Stimulated activated CD8-positive, alpha-beta memory T cell treated with anti-CD3 and anti-CD28 coated beads, Interleukin-4, amount 100 ng/mL, for 1 hour (primary cell): ENCODE measurements at places on chromosomes 4 and X.

DNA sequence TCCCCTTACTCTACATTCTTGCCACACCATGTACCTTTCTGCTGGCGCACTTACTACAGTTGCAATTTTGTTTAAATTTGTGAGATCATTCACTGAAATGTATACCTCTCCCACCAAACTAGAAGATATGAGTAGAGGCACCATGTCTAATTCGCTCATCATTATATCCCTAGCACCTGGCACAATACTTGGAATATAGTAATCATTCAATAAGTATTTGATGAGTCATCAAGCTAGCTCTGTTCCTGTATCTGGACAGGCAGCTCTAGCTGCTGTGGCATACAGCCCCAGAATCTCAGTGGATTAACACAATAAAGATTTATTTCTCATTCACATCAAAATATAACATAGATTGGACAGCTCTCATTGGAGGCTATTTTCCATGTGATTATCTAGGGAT is 245.9 kb downstream of the IDS start:
- DNase-seq: no peak

DNA sequence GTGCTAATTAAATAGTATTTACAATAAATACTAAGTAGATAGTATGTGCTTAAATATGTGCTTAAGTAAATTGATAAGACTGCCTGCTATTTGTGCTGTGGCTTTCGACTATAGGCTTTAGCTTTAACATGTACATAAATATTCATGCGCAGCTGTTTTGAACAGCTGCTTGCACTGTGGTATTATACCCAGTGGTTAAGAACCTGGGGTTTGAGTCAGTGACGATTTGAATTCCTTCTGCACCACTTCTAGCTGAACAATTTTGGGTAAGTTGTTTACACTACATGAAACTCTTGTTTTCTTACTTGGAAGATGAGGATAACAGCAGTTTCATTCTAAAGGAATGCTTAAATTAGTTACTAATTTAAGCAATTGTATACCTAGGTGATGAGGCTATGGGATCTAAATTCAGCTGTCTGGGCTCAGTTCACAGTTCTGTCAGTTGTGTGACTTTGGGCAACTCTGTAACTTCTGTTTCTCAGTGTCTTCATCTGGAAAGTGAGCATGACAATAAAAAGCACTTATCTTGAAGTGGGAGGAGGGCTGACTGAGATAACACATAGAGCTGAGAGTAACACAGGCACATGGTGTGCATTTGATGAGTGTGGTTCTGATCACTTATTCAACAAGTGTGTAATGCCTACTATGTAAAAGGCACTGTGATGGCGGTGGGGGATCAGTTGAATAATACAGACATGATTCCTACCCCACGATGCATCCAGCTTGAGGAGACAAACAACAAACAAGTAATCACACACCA is 37.0 kb downstream of the HPGDS start:
- DNase-seq: no peak

GRCh38 chr4:2375427-2375826 is 43.0 kb downstream of the ZFYVE28 start:
- no peak for DNase-seq

DNA sequence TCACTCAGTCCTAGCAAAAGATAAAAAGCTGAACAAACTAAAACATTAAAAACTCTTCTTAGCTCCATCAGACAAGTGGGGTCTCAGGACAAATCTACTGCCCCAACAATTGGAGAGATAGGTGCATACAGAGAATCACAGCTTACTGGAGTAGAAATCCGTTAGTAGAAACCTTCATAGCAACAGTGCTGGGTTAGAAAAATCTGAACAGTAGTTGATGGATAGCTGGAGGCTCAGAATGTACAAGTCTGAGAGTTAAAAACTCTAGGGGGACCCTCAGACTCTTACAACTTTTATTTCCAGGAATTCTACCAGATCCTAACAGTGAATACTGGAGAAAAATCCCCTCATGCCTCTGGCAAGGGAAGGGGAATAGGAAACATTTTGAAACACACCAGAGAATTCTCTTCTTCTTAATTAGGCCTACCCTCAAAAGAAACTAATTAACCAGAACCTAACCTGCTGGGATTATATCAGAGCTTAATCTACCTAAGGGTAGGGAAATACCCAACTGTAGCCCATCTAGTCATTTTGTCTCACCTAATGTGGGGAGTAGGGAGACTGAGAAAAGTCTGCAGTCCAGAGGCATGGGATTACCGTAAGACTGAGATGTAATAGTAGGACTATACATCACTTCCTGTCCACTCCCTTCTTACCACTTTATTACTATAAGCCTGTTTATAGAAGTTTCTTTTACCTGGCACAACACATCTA is 165.0 kb upstream of the CTSO start:
- DNase-seq: no peak

DNA sequence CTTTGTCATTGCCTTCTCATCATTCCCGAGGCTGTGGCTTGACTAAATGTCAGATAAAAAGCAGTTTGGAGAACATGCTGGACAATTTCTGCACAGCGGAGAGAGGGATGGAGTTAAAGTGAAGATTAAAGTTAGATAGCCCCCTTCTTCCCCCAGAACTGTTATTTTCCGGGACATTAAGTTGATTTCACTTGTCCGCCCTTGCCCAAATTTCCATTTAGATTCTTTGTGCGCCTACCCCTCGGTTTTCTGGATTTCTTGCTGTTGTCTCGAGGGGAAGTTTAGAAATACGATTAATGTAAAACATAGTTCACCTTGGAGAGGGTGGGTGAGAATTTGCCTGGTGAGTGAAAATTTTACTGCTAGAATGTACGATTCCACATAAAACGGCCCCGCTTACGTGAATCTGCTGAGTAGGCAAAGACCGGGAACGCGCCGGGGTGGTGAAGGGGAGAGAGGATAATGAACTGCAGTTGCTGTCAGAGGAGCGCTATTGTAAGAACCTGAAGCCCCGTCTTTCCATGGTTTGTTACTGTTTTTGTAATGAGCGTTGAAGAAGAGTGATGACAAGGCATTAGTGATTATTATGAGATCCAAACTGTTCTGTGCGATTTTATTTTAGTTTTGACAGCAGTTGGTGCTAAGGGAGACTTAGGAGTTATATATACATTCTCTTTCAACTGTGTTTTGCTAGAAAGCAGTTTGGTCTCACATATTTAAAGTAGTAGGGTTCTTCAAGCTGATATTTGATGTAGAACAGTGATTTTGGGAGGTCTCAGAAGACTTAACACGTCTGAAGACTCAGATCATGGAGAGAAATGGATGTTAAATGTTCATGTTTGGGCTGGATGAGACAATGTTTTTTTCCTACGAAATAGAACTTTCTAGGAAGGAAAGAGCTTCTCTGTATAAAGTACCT is 73.0 kb downstream of the AFF1 start:
- peak; percentile 21 for DNase-seq

- no peak for DNase-seq
These were observed 3.3 kb upstream of the AWAT2 start for GRCh38 chrX:70052895-70053615.

- no peak for DNase-seq
These were observed 76.0 kb upstream of the AP1S2 start for GRCh38 chrX:15930585-15930984.

- no peak for DNase-seq
These were observed 24.3 kb downstream of the PDE5A start for GRCh38 chr4:119604266-119604665.

DNA sequence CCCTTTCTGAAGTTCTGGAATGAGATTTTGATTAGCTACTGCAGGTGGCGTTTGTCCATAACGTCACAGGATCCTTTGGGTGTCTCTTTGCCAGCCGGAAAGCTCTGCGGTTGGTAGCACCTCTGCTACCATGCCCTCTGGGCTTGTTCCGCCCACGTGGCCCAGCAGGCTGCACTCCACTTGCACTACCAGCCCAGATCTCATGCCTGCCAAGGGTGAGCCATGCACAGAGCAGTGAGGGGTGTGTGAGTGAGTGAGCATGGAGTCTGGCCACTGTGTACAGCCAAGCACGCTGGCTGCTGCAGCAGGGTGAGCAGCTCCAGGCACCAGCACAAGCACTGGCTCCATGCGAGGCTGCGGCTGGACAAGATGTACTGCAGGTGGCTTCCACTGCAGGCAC is 6.6 kb upstream of the HNRNPD start:
- DNase-seq: no peak

DNA sequence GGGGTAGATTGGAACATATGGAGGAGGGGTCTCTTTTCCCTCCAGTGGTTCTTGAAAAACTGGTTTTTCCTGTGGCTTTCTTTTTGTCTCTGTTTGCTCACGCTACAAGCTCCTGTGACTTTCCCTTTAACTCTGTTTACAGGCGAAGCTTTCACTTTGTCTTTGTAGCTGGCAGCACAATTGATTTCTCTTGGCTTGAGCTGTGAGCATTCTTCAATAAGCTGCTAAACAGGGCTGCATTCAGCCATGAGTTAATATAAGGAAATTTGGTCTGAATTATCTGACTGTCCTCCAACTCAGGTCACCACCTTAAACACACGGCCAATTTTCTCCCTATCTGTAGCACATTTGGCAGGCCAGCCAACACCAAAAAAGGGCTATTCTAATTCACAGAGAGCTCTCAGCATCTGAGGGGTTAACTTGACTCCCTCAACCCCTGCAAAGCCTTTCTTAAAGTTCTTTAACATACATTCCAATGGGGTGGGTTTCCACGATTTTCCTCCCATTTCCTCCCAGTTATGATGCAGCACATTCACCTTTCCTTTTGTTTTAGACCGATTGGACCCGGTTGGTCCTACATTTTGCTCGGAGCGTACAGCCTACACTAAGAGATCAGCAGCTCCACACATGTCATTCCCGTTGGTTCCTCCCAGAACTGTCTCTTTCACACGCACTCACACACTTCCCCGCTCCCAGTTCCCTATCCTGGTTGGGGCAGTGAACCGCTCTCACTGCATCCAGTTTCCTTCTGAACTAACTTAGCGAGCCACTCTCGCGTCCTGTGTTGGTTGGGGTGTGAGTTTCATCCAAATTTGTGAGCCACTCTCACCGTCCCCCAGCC is 45.4 kb downstream of the UGT2A3 start:
- DNase-seq: no peak

DNA sequence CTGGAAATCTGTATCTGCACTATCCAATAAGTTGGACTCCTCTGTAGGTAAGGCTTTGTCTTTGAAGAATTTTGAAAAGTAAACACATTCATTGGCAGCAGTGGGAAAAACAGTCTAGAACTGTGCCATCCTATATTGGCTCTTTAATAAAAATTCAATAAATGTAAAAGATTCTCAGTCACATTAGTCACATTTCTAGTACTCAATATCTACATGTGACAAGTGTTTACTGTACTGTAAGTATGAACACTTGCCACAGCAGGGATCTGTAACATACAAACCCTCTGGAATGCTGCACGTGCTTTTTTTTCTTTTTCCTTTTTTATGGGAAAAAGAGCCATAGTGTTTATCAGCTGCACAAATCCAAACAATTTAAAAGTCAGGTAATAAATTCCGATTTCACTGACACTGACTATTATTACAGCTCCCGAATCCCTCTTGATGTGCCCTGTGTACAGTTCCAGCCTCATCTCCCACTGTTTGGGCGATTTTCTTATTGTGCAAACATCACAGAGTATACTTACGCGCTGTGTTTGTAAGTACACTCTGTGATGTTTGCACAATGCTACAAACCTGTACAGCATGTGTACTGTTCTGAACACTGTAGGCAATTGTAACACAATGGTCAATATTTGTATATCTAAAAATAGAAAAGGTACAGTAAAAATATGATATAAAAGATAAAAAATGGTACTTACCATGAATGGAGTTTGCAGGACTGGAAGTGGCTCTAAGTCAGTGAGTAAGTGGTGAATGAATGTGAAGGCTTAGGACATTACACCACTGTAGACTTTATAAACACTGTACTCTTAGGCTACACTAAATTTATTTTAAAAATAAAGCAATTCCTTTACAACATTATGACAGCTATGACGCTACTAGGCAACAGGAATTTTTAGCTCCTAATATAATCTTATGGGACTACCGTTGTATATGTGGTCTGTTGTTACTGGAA is 8.7 kb downstream of the PYURF start:
- DNase-seq: no peak

DNA sequence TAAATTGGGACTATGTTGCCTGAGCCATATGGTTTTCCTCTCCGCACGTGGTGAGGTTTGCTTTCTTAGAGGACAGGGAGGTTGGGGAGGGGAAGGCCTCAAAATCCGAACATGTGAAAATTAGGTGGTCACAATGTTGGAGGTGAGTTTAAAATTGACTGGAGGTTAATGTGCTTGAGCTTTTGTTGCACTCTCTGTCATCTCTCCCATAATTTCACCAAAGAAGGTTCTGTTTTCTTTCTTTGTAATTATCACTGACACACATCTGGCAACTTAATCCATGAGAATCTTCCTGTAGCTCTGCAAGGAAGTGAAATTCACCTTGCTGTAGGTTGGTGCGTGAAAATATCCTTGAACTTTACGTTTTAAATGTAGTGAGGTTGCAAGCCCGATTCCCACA is 225.5 kb downstream of the PDGFC start:
- DNase-seq: no peak

- DNase-seq: no peak
These were observed 562.8 kb upstream of the POU3F4 start for GRCh38 chrX:82945332-82945731.

DNA sequence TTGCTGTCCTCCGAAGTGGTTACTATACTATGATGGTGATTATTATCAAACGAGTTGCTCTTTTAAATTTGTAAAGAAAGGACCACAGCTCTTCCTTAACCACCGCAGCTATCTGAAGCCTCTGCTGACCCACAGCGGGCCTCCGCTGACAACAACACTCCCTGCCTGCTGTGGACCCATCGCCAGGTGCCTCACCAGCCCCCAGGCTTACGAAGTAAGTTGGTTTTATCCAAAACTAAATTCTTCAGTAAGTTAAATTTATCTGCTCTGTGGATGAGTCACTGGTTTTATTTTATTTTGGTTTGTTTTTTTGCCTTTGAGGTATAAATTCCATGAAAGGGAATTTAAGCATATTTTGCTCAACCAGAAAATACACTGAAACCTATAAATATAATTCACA is 54.7 kb downstream of the SLC9A6 start:
- DNase-seq: no peak

DNA sequence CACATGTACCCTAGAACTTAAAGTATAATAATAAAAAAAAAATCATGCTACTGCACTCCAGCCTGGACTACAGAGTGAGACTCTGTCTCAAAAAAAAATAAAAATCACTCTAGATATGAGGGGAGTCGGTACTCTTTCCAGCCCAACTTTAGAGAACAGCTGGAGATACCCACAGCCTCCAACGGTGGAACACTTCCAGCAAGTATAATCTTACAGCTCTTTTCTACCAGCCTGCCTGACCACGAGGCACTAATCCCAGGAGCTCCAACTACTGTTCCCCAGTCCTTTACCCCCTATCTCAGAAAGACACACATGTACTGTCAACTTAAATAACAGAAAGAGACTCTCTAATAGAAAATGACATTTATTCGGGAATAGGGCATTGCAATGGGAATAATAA is 46.8 kb downstream of the STEEP1 start:
- DNase-seq: no peak

DNA sequence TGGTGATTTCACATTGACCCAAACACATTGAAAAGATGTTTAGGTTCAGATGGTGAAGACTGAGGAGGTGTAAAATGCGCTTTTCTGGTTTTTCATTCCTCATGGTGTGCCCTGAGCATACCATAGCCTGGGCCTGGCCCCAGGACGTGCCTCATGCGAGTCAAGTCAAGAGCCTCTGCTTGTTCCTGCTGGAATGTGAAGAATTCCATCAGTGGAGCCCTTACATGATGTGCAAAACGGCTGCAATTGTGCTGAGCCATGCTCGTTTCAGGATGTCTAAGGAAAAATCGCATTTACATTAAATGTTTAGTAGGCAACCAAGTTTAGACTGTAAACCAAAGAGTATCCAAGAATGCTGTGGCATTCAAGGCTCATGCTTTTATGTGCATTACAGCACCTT is 34.9 kb downstream of the GYG2 start:
- DNase-seq: no peak
